ENCODE measurements at places on chromosomes 6 and 20.

- DNase-seq = no peak
Observed at GRCh38 chr20:56808732-56809131, 179.6 kb downstream of the TFAP2C start.

- no peak for DNase-seq
Observed at GRCh38 chr6:52253494-52253893, 9.2 kb upstream of the IL17F start.

GRCh38 chr6:6678185-6678671, 89.7 kb downstream of the LY86 start:
- no peak for DNase-seq

DNA sequence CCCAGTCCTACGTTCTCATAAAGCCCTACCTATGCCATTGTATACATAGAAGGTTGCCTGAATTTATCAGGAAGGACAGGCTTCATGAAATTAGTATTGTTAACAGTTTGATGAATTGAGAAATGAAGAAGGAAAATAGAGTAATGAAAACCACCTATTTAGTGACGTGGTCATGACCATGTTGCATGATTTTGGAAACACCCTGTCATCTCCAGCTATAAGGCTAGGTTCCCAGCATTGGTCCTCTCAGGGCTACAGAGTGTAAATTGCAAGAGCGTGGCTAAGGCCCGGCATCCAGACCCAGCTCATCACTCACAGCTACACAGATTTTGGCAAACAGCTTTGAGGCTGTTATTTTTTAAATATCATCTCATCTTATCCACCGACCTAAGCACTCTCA, 203.6 kb downstream of the MEI4 start:
- DNase-seq = no peak

GRCh38 chr20:1663917-1664316, 6.3 kb upstream of the SIRPG start:
- no peak for DNase-seq

Data from NCI-H2081 treated with DMSO at 0.1 percent for 48 hours (cell line).